ENCODE measurements at places on chromosomes 3 and 15.
A peak's percentile ranks its signal among the peaks of the same experiment; 100 is the strongest.

DNA sequence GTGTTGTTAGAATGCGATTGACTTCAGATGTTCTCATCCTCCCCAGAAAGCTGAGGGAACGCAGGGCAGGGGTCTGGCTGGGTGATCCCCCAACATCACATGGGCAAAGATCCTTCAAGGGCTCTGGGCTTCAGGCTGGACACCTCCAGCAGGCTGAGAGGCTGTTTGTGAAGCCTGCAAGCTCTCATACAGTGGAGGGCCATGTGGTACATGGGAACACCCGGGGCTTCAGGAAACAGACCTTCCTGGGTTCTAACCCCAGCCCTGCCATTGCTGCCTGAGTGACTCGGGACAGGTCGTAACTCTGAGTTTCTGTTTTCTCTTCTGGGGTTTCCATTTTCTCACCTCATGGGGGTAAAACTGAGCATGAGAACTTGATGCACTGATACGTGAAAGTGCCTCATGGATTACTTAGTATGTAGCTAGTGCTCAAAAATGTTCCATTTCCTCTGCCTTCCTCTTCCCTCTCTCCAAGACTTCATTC lies 81.2 kb downstream of the TLE3 start:
- DNase-seq: no peak

DNA sequence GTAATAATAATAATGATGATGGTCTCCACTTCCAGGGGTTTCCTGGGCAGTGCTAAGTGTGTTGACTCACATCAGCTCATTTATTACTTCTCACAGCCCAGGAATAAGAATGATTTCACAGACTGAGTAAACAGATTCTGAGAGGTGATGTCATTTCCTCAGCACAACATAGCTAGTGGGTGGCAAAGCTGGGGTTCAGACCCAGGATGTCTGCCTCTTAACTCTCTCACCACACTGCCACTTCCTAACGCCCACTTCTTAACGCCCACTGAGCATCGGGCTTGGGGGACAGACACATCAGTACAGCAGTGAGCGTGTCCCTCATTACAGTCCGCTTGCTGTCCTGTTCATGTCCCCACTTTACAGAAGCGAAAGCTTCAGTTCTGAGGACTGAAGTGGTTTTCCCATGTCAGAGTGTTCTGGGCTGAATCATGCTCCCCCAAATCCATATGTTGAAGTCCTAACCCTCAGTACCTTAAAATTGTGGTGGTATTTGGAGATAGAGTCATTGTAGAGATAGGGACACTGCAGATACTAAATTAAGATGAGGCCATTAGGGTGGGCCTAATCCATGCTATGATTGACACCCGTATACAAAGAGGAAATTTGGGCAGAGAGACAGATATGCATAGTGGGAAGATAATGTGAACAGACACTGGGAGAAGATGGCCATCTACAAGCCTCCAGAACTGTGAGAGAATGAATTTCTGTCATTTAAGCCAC lies 68.0 kb downstream of the ATP2B2 start:
- peak; percentile 77 for DNase-seq

DNA sequence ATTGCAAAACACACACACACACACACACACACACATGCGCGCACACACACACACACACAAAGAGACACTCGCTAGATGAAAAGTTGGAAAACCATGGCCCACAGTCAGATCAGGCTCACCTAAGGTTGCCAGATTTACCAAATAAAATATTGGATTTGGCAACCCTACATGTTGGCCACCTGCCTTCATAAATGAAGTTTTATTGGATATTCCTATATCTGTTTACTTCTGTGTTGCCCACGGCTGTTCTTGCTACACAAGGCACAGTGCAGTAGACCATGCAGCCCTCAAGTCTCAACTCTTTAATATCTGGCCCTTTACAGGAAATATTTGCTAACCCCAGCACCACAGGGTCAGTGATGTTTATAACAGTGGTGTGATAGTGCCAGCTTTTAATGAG lies 445.0 kb upstream of the PROK2 start:
- no peak for DNase-seq

DNA sequence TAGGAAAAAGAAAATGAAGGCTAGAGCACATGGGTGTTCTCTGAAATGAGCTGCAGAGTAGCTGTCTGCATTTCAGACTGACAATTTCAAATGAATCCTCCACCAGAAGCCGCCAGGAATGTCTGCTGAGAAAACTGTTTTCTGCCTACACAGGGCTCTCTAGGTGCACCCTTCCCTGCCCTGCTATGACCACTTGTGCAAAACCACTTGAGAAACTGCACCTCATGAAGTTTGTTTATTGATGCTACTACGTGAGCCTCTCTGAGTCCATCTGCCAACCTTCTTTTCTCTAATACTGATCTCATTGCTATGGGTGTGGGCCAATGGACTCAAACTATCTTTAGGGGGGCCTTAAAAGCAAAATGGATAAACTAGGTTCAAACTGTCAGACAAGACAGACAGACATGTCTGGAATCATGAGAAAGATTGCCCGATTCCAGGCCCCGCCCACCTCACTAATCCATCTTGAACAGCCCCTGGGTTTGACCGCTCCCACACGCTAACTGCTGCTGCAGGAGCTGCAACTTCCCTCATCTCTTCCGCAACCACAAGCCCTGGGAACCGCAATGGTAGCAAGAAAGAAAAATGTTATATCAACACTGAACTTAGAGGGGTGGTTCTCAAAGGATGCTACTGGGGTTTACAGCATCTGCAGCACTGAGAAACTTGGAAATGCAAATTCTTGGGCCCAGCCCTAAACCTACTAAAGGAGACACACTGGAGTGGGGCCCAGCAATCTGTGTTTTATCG lies 9.0 kb upstream of the CD47 start:
- peak; percentile 50 for DNase-seq

DNA sequence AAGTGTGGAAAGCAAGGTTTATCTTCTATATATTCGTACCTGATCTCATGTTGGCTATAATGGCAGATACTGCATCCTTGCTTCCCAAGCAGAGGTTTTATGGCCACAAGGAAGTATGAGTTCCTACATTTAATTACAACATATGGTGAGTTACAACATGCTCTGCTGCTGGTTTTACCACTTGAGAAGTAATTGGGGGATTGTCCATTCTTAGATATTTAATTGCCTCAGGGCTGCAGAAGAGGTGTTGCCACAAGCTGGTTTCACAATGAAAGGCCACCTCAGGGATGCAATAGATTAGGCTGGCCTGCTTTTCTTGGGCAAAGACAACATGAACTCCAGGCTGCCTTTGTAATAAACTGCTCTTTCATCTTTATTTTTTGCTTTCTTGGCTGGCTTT lies 48.6 kb downstream of the RAP2B start:
- DNase-seq: no peak

- DNase-seq: peak; percentile 6
These were observed 751.7 kb upstream of the GOLIM4 start for GRCh38 chr3:168847291-168847883.

DNA sequence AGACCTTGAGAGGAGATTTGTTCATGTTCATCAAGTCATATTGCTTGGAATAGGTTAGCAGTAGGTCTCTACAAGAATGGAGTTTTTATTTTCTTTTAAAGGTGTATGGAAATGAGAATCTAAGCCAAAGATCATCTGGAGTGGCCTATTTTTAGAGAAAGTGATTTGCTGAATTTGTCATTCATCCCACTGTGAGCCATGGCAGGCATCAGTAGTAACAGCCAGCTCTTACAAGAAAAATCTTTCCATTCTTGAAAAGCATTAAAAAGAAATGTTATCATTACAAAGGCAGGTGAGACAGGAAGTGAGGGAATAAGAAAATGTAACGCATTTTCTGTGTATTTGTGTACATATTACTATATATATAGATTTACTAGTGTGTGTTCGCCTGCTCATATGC lies 29.6 kb downstream of the STAC start:
- no peak for DNase-seq

DNA sequence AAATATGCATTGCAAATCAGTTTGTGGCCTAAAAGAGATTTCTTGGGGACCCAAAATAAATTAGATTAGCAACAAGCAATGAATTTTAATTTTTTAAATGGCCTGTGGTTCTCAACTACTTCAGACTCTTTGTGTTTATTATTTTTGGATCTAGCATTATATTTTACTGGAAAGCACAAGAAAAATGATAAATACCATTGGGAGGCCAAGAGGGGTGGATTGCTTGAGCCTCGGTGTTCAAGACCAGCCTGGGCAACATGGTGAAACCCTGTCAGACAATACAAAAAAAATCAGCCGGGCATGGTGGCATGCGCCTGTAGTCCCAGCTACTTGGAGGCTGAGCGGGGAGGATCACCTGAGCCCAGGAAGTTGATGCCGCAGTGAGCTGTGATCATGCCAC lies 13.6 kb downstream of the LACTB start:
- no peak for DNase-seq

DNA sequence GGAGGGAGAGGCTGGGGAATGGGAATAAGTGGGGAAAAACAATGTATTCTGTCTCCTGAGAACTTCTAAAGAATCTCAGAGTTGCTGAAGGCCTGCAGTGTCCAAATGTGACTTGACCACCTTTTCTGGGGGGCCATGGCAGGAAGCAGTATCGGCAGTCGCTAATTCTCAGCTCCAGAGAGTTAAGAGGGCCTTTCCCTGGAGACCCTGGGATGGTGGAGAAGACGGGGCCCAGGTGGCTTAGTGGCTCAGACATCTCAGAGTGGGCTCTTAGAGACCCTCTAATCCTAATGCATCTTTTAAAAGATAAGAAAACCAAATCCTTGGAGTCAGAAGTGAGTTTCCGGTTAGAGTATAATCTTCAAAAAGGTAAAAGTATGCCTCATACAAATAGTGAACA lies 15.1 kb downstream of the RTP4 start:
- DNase-seq: no peak

DNA sequence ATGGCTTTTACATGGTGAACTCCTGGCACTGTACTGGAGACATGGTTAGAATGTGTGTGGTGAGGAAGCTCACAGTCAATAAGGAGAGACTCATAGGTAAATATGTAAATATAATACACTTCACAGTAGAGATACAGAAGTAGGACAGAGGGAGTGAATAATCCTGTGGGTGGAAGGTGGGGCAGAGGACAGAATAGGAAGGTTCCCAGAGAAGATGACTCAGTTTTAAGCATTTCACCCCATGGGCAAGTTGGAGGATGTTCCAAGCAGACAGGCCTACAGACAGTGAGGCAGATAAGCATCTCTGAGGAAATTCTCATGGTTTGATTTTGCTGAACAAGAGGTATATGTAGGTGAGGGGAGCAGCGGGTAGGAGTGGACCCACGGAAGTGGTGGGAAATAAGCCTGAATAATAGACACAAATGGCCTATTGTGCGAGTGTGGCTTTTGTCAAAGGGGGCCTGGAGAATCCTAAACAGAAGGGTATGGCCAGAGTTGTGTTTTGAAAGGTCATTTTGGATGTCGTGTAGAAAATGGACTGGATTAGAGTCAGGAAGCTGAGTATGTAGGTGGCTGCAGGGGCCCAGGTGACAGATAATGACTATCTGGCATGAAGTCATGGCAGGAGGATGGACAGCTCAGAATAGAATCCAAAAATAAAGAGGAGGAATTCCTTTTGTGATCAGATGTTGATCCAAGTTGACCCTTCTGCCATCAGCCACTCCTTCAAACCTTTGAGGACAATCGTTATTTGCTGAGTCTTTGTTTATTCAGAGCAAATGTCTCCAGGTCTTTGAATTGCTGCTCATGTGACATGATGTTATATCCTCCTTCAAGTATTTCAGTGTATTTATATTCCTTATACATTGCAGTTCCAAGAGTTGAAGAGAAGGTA lies 97.3 kb upstream of the THRB start:
- DNase-seq: no peak

DNA sequence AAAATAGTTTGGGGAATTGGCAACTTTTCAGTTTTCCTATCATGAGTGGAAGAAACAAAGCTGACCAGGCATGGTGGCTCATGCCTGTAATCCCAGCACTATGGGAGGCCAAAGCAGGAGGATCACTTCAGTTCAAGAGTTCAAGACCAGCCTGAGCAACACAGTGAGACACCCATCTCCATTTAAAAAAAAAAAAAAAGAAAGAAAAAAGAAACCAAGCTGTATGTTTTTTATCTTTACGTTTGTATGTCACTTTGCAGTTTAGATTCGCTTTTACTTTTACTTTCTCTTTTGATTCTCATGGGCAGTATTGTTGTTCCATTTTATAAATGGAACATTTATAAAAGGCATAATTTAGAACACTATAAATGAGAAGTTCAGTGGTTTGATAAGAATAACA lies 31.2 kb upstream of the TNIK start:
- DNase-seq: peak; percentile 46

DNA sequence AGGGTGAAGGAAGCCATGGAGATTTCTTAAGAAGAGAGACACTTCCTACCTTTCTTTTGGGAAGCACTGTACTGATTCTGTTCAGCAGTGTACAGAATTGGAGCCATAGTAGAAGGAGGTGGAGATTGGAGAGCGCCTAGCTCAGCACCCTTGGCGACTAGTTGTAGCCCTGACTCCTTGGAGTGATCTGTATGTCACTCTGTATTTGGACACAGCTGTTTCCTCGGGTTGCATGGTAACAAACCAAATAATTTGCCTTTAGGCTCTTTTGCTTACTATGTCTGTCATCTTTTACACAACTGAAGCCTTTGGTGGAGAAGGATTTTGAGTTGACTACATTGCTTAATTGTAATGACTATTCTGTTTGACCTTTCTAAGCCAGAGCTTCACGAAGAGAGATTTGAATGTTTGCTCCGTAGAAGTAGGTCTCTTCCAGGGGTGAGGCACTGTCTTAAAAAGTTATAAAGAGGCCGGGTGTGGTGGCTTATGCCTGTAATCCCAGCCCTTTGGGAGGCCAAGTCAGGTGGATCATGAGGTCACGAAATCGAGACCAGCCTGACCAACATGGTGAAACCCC lies 77.1 kb downstream of the AKAP13 start:
- no peak for DNase-seq

DNA sequence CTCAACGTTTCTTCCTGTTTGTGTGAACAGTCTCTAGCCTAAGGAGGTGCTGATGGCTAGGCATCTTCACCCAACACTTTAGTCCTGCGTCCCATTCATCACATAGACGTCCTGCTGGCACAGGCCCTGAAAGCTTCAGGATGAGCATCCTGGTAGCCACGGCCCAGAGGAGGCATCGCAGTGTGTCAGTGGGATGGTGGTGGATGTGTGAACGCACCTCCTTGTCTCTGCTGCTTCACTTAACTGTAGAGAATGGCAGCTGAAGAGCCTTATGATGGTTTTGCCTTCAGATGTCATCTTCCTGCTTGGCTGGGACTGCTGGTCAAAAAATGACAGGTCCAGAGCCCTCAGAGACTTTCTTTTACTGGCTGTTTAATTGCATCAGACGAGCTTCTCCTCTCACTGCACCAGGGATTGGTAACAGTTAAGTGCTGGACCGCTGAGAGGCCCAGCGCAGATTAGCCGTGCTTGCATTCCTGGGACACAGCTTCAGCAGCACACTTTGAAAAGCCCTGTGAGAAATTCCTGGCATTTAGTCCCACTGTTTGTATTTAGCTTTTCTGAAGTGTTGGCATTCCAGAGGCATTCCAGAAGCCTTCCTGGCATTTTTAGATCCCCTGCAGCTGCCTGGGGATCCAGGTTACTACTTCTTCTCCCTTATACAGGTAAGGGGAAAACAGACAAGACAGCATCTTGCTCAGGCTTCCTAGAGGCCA lies 132.4 kb upstream of the PLXNA1 start:
- DNase-seq: no peak

- DNase-seq: no peak
These were observed 269.1 kb downstream of the WDR72 start for GRCh38 chr15:53490341-53490740.
